CD4-positive, alpha-beta T cell treated with Interferon gamma for 1 hour (primary cell): ENCODE measurements at places on chromosomes 6 and 20.

DNA sequence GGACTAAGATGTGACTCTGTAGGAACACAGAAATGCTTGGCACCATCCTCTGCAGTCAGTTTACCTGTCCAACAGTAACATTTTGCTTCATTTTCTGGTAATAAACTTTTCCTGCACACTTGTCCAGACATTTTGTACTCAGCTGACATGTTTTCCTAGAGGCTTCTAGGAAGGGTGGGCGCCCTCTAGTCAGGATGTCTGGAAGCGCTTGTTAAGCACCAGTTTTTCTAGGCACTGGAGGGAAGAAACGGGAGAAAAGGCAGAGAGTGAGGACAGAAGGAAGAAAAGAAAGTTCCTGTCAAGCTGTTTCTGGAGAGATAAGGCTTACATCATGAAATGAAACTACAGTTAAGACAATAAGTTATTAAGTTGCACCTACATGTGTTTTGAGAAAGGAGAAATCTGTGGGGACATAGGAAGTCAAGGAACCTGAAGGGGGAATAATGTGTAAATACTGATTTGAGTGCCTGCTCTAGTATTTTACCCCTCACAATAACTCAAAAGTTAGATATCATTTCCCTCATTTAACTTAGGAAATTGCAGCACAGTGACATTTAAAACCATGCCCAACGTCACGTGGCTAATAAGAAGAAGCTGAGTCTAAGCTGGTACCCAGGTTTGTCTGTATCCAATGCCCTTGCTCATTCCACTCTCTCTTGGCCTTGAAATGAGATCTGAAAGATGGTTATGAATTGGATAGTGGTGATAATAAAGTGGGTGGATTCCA is 42.7 kb upstream of the TNFRSF21 start:
- DNase-seq = no peak

GRCh38 chr6:45724511-45724910 is 291.1 kb downstream of the CLIC5 start:
- DNase-seq = no peak

DNA sequence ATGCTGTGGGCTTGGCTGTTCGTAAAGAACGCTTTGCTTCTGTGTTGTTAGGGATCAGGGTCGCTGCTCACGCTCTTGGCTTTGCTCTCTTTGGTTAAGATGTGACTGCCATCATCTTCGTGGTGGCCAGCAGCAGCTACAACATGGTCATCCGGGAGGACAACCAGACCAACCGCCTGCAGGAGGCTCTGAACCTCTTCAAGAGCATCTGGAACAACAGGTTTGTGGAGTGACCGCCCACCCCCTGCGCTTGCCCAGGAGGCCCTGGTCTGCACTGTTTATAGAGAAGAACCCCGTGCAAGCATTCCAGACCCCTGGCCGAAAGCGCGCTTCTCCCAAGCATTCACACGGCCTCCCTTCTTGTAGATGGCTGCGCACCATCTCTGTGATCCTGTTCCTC is 57.1 kb downstream of the GNAS start:
- no peak for DNase-seq

DNA sequence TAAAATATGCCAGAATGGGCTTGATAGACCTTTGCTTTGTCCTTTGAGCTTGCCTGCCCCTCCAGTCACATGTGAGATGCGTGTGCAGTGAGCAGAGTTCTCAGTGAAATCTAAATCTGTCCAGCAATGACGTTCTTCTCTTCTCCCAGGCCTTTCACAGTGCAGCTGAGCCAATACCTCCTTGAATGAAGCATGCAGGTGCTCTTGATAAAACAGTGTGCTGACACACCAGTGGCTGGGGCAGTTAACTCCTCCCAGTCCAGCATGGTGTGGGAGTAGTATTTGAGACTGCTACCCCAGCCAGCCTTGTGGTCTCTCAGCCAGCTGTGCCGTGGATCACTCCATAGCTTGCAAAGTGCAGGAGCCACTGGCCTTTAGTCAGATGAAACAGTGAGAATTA is 240.5 kb downstream of the FARS2 start:
- no peak for DNase-seq

DNA sequence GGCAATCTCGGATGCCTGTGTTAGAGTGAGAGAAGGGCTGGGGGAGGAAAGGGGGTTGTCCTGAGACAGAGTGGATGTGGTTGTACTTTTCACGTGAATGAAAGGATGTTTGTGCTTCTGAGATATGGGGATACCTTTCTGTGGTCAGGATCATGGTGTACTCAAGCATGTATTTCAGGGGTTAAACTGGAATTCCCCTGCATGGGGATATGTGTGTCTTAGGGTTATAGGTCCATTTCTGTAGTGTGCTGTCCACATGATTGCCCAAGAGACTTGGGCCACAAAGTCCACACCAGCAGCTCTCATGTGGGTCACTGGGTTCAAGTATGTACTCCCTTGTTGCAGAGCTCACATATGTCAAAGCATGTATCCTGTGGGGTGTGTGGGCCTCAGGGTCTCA is 10.5 kb downstream of the SYNGAP1 start:
- no peak for DNase-seq

DNA sequence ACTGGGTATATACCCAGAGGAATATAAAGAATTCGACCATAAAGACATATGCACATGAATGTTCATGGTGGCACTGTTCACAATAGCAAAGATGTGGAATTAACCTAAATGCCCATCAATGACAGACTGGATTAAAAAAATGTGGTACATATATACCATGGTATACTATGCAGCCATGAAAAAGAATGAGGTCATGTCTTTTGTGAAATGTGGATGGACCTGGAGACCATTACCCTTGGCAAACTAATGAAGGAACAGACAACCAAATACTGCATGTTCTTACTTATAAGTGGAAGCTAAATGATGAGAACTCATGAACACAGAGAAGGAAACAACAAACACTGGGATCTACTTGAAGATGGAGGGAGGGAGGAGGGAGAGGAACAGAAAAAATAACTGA is 186.7 kb upstream of the SSTR4 start:
- no peak for DNase-seq

DNA sequence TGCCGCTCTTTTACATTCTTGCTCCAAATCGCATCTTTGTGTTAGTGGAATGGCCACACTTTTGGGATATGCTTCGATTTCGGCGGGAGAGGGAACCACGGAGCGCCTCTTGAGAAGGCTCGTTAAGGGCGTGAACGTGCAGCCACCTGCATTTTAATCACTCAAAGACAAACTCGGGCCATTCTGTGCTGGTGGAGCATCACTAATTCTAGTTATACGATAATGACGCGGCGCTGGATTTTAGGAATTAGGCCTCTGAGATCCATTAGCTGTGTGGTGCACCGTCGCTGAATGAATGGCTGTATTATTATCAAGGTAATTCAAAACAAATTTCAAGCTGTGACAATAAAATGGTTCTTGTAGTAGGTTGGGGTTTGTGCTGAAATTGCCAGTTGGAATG is 305.6 kb downstream of the CDH4 start:
- DNase-seq = no peak

- no peak for DNase-seq
These were observed 32.1 kb upstream of the RIN2 start for GRCh38 chr20:19725814-19726525.

- no peak for DNase-seq
These were observed 251.1 kb downstream of the PTPRT start for GRCh38 chr20:42938441-42939205.

DNA sequence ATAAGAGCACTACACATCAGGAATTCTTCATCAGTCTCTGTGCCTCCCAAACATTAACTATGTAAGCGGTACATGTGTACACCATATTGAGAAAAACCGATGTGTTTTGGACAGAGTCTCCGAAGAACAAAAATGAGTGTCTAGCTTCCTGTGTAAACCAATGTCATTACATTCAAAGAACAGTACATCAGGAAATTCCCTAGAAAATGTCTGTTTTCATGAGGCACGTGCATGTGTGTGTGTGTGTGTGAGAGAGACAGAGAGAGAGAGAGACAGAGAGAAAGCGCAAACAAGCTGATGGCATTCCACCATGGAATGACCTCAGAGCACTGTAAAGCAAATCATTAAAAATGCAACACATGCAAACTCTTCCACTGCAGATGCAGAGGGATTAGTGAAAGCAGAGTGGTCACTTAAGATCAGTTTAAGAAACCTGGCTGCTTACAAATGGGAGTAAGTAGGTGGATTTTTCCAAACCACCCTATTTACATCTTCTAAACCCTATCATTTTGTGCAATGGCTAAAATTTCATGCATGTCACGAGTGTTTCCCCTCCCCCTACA is 133.9 kb downstream of the HIVEP2 start:
- no peak for DNase-seq

DNA sequence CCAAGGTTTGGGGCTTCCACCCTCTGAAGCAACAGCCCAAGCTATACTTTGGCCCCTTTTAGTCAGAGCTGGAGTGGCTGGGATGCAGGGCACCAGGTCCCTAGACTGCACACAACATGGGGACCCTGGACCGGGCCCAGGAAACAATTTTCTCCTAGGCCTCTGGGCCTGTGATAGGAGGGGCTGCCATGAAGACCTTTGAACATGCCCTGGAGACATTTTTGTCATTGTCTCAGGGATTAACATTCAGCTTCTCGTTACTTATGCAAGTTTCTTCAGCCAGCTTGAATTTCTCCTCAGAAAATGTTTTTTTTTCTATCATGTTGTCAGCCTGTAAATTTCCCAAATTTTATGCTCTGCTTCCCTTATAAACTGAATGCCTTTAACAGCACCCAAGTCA is 82.3 kb downstream of the LRRC1 start:
- no peak for DNase-seq

DNA sequence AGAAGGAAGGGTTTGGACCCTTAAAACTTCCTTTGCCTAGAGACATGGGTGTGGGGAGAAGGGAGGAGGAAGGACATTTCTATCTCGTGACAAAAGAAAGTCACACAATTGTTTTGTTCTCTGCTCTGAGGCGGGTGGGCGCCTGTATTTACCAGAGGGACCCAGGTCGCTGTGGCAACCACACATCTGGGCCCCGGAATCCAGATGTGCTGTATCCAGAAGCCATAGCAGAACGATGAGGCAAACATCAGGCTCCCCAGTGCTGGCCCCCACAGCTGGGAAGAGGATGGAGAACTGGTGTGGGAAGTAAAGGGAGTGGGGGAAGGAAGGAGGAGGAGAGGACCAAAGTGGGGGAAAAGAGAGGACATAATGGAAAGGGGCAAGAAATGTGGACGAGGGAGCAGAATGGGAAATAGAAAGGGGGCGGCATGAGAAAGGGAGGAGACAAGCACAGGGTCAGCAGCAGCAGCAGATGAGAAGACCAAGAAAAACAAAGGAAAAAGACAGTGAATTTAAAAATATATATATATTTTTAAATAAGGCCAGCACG is 3.4 kb upstream of the TNXB start:
- DNase-seq = no peak

DNA sequence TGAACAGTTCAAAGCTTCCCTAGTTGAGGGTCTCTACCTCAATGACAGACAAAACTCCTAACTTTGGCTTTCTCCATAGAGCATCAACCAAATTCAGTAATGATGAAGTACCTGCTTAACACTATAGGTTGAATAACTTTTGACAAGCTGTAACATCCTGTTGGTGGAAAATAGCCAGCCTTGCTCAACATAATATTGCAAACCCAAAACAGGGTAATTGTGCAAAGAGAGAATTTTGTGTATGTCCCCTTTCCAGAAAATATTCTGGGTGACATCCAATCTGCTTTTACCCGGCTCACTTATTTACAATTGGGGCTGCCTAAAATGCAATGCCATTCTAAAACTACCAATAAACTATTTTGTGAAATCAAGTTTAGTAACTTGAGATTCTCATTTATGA is 72.8 kb downstream of the ATXN1 start:
- no peak for DNase-seq

DNA sequence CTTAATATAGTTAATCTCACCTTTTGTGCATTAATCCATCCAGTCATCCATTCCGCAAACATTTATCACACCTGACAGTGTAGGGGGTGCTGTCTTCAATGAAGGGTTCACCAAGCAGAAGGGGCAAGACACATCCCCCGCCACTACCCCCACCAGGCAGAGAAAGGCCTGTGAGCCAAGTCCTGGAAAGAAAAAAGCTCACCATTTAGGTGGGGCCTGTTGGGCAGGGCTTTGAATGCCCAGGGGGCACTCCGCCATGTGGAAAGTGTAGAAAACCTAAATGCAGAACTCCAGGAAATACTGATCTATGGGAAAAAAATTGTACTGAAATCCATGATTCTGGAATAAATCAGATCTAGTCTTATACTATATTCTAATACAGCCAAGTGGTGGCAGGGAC is 4.8 kb upstream of the STX16 start:
- no peak for DNase-seq

GRCh38 chr6:161301338-161301737 is 27.5 kb upstream of the AGPAT4 start:
- no peak for DNase-seq

DNA sequence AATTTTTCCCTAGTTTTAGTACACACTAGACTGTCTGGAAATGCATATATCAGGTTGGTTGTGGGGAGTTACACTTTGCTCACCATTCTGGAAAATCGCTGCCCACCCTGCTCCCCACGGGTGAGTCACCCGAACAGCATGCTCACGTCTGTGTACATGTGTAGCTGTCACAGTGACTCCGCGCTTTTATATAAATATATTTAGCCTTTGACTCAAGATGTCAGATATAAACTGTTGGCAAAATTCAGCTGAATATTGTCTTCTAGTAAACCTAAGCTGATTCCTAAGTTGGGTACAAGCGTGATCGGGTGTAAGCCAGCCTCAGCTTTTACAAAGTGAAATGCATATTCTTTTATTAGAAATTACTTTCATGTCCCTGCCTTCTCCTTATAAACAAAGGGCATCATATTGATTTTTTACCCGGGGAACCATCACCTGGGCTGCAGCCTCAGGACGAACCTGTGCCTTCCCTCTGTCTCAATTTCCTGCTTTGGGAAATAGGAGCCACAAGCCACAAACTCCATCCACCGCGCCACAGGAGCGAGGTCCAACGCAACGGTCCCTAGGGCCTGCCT is 4.3 kb downstream of the SDCBP2 start:
- DNase-seq = peak; percentile 38

- DNase-seq = peak; percentile 67
These were observed at the start of gene POU3F2 for GRCh38 chr6:98834060-98835031. Gene POU3F2 (plus strand): TSS chr6:98834574. CDS start chr6:98834874, 300 bp downstream.

DNA sequence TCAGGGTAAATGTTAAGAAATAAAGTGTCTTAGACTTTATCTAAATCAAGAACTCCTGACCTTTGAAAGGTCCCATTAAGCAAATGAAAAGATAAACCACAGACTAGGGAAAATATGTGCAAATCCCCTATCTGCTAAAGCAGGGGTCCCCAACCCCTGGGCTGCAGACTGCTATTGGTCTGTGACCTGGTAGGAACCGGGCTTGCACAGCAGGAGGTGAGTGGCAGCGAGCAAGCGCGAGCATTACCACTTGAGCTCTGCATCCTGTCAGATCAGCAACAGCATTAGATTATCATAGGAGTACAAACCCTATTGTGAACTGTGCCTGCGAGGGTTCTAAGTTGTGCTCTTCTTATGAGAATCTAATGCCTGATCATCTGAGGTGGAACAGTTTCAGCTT is 42.4 kb downstream of the LCA5 start:
- DNase-seq = no peak

- no peak for DNase-seq
These were observed 73.2 kb downstream of the TRERF1 start for GRCh38 chr6:42378536-42378935.

DNA sequence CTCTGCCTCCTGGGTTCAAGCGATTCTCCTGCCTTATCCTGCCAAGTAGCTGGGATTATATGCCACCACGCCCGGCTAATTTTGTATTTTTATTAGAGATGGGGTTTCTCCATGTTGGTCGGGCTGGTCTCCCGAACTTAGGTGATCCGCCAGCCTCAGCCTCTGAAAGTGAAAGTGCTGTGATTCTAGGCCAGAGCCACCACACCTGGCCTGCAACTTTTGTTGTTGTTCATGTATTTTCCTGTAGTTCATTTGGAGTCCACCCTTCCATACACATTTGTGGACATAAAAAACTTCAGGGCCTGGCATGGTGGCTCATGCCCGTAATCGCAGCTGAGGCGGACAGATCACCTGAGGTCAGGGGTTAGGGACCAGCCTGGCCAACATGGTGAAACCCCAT is 14.5 kb downstream of the HSPA1B start:
- DNase-seq = no peak
